GM23248 (cell line): ENCODE measurements at places on chromosomes 3 and 15.

GRCh38 chr3:176554264-176554663 lies 643.0 kb downstream of the TBL1XR1 start:
- DNase-seq, result peak; percentile 1
- no peaks in the 10 kb centered on the region for H3K4me1 ChIP-seq
- H3K27me3 ChIP-seq, result no peaks in the 10 kb centered on the region
- H3K27ac ChIP-seq, result no peak overlapping the region
- no peak overlapping the region for H3K4me3 ChIP-seq

DNA sequence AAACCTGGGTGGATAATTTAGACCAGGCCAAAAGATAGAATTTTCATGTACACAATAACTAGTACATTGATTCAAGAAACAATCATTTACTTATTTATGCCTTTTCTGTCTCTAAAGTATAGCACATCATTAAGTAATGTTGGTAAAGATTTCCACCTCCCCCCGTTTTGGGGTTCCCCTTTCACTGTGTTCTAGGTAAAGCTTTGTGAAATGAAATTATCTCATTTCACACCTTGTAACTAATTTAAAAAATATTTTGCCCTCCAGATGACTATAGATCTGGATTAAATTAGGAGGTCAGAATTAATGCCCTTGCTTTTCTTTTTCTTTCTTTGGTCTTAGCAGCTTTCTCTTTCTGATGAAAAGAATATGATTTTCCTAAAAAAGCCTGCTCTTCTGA lies 328.5 kb upstream of the TBC1D5 start:
- 0 out of 2 replicates have a peak, but pooled peaks cover 17% of the 10 kb centered on the region for H3K4me1 ChIP-seq
- H3K27me3 ChIP-seq, result no peaks in the 10 kb centered on the region
- no peak overlapping the region for H3K4me3 ChIP-seq
- H3K27ac ChIP-seq, result no peak overlapping the region
- no peaks in the 10 kb centered on the region for H3K36me3 ChIP-seq

- H3K27ac ChIP-seq, result no peak overlapping the region
- H3K27me3 ChIP-seq, result no peaks in the 10 kb centered on the region
- no peaks in the 10 kb centered on the region for H3K4me1 ChIP-seq
- no peak overlapping the region for H3K4me3 ChIP-seq
Measured at GRCh38 chr3:177096615-177097014, 100.7 kb downstream of the TBL1XR1 start.

DNA sequence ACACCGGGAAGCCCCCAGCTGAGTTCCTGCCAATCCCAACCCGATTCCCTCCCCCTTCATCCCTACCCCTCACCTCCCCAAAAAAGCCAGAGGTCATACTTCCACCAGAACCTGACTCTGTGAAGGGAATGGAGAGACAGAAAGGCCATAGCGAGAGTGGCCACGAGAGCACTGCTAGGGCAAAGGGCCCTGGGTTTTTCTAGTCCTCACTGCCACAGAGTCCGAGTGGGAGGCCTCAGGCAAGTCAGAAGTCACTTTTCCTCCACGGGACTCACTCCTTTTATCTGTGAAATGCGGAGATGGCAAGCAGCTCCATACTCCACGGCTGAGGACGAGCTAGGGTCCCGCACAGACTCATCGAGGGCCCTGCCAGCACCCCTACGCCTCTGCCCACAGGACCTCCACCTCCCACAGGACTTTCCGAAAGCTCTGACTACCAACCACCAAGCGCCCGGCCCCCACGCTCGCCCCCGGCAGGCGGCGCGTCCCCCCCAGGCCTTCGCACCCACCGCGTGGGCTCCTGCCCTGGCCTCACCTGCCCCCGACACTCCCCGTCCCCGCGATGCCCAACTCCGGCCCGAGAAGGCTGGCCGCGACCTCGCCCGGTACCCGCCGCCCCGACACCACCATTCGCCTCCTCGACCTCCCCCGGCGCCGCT lies 792 bp downstream of the ATP13A3 start:
- H3K27me3 ChIP-seq, result no peaks in the 10 kb centered on the region
- peak overlapping the region; percentile 81 for H3K4me3 ChIP-seq
- H3K4me1 ChIP-seq, result peaks cover 58% of the 10 kb centered on the region
- peak overlapping the region; percentile 79 for H3K27ac ChIP-seq

DNA sequence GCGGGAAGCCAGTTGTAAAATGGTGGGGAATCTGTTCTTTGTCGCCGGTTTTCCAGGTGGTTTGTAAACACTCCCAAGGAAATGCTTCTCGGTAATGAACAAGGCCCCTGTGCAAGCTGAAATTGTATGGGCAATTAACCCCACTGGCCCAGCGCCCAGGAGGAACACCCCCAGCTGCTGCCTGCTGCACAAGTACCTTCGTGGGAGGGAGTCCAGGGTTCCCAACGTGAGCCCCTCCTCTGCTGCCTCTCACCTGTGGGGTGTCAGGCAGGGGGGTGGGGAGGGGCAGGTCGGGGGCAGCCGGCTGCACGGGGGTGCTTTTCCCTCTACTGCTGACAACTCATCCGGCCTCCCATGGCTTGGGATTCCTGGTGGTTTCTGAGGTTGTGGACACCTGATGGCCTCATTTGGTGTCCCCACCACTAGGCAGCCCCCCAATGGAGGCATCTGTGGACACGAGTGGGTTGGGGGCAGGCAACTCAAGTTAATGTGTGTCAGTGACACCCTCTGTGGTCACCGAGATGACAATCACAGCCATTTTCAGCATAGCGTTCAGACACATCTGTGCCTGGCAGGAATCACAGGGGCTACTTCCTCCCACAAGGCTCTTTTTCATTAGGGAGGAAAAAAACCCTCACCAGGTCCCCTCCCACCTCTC lies 35.6 kb upstream of the PRR23E start:
- no peaks in the 10 kb centered on the region for H3K4me1 ChIP-seq
- no peak overlapping the region for H3K27ac ChIP-seq
- no peak for DNase-seq
- H3K4me3 ChIP-seq, result no peak overlapping the region
- H3K36me3 ChIP-seq, result no peaks in the 10 kb centered on the region
- peaks cover 12% of the 10 kb centered on the region for H3K27me3 ChIP-seq

DNA sequence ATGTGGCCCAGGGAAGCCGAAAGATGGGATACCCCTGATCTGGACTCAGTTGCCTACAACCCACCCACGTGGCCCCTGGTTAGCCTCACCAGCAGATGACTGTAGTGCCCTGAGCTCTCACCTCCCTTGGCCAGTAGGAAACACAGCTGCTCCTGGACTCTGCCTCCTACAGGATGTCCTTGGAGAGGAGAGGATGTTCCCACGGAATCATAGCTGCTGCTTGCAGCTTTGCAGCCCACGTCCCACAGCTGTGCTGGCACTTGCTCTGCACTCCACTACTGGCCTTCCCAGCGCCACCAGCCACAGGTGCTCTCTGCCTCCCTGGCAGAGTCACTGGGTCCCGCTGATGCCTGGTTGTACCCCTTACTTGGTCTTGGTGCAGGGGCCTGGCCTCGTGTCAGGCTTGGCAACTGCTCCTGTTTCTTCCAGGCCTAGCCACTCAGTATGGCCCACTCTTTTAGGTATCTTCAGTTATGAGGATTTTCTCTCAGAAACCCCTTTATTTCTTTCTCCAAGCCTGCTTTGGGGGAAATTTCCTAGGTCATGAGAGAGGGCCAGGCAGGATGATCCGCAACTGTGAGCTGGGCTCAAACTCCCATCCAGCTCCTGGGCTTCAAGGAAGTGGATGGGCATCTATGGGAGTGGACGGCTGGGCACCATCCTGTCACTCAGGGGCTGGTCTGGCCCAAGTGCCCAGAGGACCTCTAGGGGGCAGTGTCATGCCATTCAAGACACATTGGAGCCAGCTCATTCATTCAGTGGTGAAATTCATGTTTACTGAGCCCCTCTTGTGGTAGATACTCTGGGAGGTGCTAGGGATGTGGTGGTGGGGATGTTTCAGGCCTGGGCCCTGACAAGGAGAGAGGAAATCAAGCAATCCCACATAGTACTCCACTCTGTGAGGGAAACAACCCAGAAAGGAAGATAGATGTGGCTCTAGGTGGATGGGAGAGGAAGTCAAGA lies 16.2 kb upstream of the VILL start:
- no peaks in the 10 kb centered on the region for H3K4me1 ChIP-seq
- DNase-seq, result peak; percentile 72
- peaks cover 7% of the 10 kb centered on the region; the same call in 1 of the 2 replicates for H3K36me3 ChIP-seq
- H3K27ac ChIP-seq, result no peak overlapping the region
- no peaks in the 10 kb centered on the region for H3K27me3 ChIP-seq
- no peak overlapping the region for H3K4me3 ChIP-seq

DNA sequence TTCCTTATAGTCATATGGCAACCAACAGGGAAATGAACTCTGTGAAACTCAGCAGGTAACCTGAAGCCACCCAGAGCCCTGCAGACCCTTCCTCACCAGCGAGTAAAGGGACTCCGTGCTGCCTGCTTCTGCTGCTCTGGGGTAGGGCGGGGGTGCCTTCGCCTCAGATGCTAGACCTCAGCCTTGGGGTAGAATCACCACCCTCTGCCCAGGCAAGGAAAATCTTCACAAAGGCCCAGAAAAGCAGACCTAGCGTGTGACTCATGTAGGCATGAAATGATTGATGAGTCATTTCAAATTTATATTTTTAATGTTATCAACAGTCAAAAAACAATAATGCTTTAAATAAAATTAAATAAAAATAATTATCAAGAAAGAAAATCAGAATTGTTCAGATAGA lies 6.6 kb downstream of the STIMATE start:
- H3K27ac ChIP-seq, result no peak overlapping the region
- no peaks in the 10 kb centered on the region for H3K27me3 ChIP-seq
- H3K4me3 ChIP-seq, result no peak overlapping the region
- H3K36me3 ChIP-seq, result no peaks in the 10 kb centered on the region
- peak; percentile 37 for DNase-seq
- H3K4me1 ChIP-seq, result peaks cover 26% of the 10 kb centered on the region

DNA sequence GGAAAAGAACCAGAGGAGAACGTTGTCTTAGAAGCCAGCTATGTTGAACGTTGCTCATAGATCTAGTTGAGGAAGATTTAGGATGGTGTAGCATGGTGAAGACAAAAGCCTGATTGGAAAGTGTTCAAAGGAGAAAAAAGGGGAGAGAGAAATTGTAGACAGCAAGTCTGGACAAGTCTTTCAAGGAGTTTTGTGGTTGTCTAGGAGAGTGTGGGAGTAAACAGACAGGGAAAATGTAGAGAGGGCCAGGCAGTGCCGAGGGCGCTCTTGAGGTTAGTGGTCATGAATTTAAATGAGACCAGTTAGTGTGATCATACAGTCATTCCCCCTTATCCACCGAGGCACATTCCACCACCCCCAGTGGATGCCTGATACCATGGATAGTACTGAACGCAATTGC lies 167.5 kb upstream of the IL12A start:
- H3K4me1 ChIP-seq, result peaks cover 24% of the 10 kb centered on the region
- H3K36me3 ChIP-seq, result no peaks in the 10 kb centered on the region
- no peak for DNase-seq
- no peak overlapping the region for H3K4me3 ChIP-seq

- no peaks in the 10 kb centered on the region for H3K27me3 ChIP-seq
- H3K4me1 ChIP-seq, result no peaks in the 10 kb centered on the region
- H3K4me3 ChIP-seq, result no peak overlapping the region
- no peak for DNase-seq
- H3K27ac ChIP-seq, result no peak overlapping the region
Measured at GRCh38 chr15:56342653-56343052, 22.6 kb upstream of the TEX9 start.

- no peaks in the 10 kb centered on the region for H3K36me3 ChIP-seq
- no peak for DNase-seq
- no peak overlapping the region for H3K4me3 ChIP-seq
- H3K4me1 ChIP-seq, result peaks cover 40% of the 10 kb centered on the region
- H3K27ac ChIP-seq, result no peak overlapping the region
Measured at GRCh38 chr3:179184826-179185225, 36.7 kb downstream of the PIK3CA start.

DNA sequence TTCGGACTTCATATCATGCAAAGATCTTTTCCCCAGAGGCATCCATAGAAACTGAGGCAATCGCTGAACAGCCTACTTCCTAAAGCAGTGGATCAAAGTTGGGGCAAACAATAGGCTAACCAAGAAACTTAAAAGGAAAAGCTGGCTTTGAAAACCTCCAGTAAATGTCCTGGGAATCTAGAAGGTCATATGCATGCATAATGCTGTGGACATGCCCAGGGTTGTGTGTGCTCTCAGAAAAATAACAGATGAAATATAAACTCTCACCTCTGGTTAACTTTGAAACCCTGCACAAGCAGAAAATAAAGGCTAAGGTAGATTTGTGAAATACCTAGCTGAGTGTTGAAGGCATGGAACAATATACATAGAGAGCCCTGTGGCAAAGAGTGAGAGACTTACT lies 96.3 kb downstream of the MYO9A start:
- no peaks in the 10 kb centered on the region for H3K27me3 ChIP-seq
- no peaks in the 10 kb centered on the region for H3K4me1 ChIP-seq
- no peak overlapping the region for H3K27ac ChIP-seq
- no peak overlapping the region for H3K4me3 ChIP-seq
- DNase-seq, result no peak

- H3K4me1 ChIP-seq, result peaks cover 34% of the 10 kb centered on the region
- no peak overlapping the region for H3K27ac ChIP-seq
- no peaks in the 10 kb centered on the region for H3K27me3 ChIP-seq
- DNase-seq, result no peak
Measured at GRCh38 chr15:63556246-63556645, 40.9 kb upstream of the FBXL22 start.

DNA sequence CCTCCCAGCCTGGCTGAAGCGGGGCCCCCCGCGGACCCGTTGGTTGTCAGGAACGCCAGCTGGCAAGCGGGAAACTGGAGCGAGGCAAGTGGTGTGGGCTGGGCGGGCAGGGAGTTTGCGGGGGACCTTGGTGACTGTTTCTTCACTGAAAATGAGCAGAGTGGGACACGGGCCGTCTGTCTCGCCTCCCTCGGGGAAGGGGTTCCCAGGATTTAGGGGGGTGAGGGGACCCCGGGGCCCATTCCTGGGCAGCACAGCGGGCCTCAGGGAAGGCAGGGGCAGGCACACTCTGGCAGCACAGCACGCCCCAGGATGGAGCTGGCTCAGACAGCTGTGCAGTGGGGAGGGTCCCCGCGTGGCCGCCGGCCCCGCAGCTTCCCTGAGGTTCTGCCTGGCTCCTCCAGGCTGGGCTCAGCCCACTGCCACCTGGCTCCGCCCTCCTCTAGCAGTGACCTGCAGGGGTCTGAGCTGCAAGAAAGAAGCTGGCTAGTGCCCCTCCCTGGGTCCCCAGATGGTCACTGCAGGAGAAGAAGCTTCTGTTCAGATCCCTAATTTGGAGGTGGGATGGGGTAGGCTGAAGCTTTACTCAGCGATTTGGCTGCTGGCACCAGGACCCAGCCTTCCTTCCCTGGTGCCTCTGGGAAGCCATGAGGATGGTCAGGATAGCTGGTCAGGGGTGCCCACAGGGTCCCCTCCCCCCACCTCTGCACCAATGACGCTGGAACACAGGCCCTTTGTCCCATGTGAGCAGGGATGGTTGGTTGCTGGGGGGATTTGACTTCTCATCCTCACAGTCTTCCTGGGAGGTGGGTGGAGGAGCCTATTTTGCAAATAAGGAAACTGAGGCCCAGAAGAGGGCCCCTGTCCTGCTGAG lies 90.4 kb downstream of the TBC1D2B start:
- H3K4me3 ChIP-seq, result no peak overlapping the region
- DNase-seq, result no peak
- H3K36me3 ChIP-seq, result no peaks in the 10 kb centered on the region
- peaks cover 7% of the 10 kb centered on the region for H3K4me1 ChIP-seq
- no peaks in the 10 kb centered on the region for H3K27me3 ChIP-seq
- no peak overlapping the region for H3K27ac ChIP-seq

- peaks cover 2% of the 10 kb centered on the region; the same call in 1 of the 2 replicates for H3K4me1 ChIP-seq
- DNase-seq, result no peak
- no peaks in the 10 kb centered on the region for H3K27me3 ChIP-seq
- H3K36me3 ChIP-seq, result no peaks in the 10 kb centered on the region
- no peak overlapping the region for H3K27ac ChIP-seq
Measured at GRCh38 chr3:143247073-143247472, 127.5 kb downstream of the CHST2 start.
